ENCODE measurements at places on chromosomes 16 and 17. TPM values are rescaled to one million over a fixed set of nuclear protein-coding genes. Genes with fewer than 3 reads are reported as not detected.
A peak's percentile ranks its signal among the peaks of the same experiment; 100 is the strongest.

- DNase-seq = no peak
These were observed 63.0 kb downstream of the PPM1E start for GRCh38 chr17:58818654-58819053.

- peak; percentile 65 for DNase-seq
These were observed 90.9 kb upstream of the BCAR1 start for GRCh38 chr16:75342308-75342811.

Gene KRT20
- total RNA-seq = not detected

GRCh38 chr16:22282254-22282892 is 14.8 kb upstream of the POLR3E start:
- no peak for DNase-seq

DNA sequence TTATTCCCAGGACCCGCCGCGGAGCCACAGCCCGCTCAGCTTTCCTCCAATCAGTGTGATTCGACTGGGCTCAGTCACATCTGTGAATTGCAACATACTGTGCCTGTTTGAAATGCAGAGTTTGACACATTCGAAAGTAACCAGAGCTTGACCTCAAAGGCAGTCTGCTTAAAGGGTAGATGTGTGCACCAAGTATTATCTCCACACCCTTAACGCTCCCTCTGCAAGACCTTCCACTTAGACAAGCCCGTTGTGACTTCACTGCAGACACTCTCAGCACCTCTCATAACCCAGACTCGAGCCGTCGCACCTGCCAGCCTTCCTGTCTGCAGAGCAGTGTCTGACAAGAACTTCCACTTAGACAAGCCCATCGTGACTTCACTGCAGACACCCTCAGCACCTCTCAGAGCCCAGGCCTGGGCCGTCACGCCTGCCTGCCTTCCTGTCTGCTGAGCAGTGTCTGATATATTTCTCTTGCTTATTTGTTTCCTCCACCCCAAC is 3.7 kb downstream of the KLHDC4 start:
- DNase-seq = no peak

Gene GOSR2
- 65.6 TPM for total RNA-seq

- peak; percentile 61 for DNase-seq
These were observed 4.4 kb downstream of the TP53I13 start for GRCh38 chr17:29572691-29573557.

- DNase-seq = no peak
These were observed 405.5 kb upstream of the HSBP1 start for GRCh38 chr16:83402160-83402814.

- DNase-seq = no peak
These were observed 37.2 kb downstream of the SMPD3 start for GRCh38 chr16:68411086-68411485.

DNA sequence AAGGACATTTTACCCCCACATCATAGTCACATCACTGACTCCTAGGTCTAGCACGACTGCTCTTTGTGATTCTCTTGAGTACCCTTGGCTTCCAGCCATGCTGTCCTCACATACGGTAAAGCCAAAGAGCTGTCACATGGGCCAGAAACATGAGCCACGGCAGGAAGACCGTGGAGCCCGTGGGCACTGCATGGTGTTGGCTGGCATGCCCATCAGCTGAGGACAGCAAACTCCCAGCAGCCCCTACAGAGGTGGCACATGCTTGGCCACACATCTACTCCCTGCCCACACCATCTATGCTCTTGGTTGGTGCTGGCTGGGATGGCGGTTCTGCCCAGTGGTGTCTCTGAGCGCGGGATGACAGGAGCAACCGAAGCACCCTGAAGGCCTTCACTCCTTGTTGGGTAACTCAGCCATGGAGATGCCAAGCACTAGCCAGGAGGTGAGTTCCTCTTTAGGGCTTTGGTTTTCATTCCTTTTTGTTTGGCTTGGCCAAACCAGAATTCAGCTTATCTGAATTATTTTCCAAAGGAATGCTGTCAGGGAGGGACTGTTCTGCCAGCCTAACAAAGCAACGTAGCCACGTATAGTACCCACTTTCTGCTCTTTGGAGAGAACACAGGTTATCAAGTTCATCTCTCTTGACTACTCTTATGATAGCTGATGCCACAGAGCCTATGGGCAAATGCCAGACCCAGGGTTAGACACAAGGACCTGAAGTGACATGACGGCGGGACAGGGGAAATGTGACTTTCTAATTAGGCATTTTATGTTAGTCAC is 10.0 kb downstream of the TNFAIP1 start:
- DNase-seq = no peak

DNA sequence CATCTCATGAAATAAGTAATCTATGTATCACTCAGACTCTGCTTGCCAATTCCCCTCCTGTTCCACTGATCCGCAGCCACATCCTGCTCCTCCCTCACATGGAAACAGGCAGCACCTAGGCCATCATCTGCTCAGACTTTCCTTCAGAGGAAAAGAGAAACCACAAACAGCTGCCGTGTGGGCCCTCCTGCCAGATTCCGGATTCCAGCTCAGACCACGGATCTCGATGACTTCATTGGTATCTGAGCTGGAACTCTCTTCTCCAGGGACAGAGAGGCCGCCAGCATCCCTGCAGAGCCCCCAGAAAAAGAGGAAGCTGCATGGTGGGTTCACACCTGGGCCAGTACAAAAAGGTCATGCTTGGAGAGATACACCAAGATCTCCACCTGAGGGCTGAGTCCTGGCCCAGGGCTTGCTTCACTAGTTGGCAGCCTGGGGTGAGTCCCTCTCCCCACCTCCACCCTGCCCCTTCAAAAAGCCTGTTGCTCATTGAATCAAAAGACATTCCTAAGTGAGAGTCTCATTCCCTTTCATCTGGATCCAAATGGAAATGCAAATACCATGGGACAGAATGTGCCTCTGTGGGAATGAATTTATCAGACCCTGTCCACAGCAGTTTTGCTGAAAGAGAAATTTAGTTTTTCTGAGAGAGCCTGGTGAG is 47.2 kb downstream of the HOXB1 start:
- peak; percentile 93 for DNase-seq

Measured in fibroblast of villous mesenchyme (primary cell).